ENCODE measurements at places on chromosomes 12 and 14.

DNA sequence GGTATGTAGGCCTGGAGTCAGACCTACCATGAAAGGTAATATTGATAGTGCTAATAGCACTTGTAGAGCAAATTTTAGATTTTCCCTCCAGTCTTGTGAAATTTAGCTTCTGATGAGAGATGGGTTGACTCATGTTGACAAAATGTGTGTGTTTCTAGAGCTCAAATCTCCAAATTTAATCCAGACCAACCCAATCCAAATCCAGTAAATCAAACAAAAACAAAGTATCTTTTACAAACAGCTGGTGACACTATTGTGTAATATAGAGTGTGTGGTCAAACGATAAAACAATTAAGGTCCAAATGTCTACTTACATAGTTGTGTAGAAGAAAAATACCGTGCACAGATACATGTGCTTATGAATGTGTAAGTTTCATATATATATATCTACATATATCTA is 63.4 kb upstream of the KITLG start:
- DNase-seq, result no peak

DNA sequence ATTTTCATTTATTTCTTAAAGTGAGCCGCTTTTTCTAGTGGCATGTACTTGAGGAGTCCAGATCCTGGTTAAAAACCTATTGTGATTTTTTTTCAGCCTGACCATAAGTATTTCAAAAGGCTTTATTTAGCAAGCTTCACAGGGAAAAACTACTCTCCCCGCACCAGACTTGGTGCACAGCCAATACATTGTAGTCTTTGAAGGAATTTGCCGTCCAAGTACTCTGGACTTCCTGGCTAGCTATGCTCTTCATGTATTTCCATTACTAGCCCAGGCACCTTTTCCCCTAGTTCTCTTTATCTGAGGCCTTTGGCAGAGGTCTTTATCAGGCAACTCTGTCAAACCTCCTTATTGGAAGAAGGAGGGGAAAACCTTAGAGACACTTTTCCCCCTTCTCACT is 234.7 kb downstream of the CCDC91 start:
- no peak for DNase-seq

- peak; percentile 8 for DNase-seq
Observed at GRCh38 chr12:128387811-128388422, 120.9 kb downstream of the TMEM132C start.

DNA sequence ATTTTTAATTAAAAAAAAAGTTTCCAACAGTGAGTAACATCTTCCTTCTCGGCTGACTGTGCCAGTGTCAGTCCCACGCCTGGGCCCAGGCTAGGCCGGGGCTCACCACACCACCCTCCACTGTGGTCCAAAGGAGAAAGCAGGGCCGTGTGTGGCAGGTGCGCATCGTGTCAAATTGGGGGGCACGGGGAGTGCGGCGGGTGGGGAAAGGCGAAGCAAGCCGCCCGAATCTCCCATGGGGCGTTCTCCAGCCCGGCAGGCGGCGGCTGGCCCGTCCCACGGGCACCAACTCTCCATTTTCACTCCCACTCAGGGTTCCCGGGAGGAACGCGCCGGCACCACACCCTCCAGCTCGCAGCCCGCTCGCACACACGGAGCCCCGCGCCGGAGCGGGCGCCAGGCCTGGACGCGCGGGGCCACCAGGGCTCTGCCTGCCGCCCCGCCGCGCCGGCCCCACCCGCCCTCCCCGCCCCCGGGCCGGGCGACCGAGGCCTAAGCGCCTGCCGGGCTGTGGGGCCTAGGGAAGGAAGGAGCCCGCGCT is 604 bp downstream of the EEA1 start:
- peak; percentile 35 for DNase-seq

DNA sequence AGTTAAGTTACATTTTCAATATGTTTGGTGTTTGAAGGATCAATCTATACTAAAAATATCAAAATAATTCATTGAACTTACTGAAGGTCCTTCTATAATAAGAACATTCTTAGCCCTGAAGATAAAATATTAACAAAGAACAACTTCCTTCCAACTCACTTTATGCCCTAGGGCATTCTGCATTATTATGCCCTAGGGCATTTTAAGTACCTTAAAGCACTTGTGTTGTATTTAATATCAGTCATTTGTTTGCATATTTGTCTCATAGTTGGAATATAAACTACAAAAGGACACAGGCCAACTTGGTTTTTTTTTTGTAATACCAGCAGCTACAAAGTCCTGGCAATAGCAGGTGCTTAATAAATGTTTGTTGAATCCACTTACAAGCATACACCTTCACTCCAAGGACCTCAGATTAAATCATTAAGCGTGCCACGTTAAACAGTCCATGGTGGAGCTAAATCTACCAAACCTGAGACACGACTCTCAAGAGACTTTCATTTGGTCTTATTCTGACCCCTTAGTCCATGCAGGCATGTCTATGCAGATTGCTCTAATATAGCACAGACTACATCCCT is 50.7 kb downstream of the EPS8 start:
- DNase-seq, result no peak

- DNase-seq, result no peak
Observed at GRCh38 chr12:7667125-7667524, 1.4 kb upstream of the APOBEC1 start.

Measured in stimulated activated CD8-positive, alpha-beta memory T cell treated with anti-CD3 and anti-CD28 coated beads, Interleukin-2, amount 100 ng/mL, for 48 hours (primary cell).